ENCODE measurements at places on chromosomes 7 and 10.

- no peak for DNase-seq
Measured at GRCh38 chr7:16805441-16805840, 642 bp upstream of the AGR2 start.

DNA sequence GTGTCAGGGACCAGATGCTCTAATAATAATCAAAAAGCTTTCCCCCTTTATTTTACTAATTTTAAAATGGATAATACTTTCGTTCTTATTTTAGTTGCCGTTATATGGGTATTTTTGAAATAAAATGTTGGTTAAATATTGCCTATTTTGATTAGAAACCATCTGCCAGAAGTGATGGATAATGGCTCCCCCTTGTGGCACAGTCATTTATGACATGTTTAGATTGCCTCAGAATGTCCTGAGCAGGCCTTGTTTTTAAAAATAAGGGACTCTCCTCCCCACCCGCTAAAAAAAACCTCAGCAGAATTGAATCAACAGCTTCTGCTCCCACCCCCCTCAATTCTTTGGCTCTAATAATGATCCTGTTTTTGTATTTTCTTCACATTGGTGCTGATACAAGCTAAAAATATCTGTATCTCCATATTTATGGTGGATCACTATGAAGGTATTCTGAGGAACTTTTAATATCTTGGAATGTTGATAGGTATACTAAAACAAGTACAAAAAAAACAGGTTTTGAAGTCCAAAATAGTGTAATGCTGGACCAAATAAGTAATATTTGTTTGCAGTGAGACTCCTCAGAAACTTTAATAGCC lies 38.8 kb downstream of the TMEM60 start:
- DNase-seq: peak; percentile 55

DNA sequence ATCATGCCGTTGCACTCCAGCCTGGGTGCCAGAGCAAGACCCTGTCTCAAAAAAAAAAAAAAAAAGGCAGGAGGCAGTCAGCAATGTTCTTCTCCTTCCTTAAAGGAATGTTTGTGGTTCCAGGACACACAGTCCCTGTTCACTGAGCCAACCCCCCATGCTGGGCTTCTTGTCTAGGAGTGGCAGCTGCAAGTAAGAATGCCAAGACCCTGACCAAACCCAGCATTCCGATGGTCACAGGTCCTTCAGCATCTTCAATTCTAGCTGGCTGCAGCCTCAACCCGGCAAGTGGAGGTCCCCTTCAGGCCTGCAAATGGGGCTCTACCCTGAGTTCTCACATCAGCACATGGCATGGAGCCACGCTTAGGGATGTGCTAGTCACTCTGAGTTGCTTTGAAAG lies 38.2 kb upstream of the CUX1 start:
- no peak for DNase-seq

DNA sequence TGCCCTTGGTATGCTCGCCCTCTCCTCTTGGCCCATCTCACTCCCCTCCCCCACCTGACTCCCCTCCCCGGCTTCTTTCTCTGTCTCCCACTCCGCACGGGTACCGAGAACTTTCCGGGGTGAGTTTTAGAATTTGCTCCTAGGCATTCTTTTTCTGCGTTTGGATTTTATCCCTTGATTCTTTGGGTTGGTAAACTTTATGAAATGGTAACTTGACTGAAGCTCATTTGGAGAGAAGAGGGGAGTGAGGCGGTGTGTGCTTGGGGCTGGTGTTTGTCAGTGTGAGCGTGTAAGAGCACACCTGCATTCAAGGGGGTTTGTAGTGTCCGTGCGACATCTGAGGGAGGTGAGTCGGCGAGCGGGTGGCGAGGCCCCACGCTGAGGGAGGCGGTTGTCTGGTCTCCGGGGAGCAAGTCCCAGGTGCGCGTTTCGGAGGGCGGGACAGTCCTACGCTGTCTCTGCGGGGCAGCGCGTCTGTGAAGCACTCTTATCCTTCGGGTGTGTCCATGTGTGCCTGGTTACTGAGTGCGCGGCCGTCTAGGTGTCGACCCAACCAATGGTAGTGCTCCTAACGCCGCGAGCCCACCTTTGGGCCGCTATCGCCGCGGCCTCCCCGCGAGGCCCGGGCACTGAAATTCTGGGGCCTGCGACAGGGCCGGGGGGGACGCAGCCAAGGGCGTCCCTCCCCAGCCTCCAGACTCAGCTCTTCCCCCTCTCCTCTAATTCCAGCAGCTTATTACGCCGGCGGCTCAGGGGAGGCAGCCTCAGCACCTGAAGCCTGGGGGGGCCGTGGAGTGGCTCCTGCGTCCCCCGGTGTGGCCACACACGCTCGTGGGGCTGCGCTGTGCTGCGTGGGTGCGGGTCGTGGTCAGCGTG lies 2.6 kb upstream of the ZNF503 start:
- DNase-seq: peak; percentile 81

DNA sequence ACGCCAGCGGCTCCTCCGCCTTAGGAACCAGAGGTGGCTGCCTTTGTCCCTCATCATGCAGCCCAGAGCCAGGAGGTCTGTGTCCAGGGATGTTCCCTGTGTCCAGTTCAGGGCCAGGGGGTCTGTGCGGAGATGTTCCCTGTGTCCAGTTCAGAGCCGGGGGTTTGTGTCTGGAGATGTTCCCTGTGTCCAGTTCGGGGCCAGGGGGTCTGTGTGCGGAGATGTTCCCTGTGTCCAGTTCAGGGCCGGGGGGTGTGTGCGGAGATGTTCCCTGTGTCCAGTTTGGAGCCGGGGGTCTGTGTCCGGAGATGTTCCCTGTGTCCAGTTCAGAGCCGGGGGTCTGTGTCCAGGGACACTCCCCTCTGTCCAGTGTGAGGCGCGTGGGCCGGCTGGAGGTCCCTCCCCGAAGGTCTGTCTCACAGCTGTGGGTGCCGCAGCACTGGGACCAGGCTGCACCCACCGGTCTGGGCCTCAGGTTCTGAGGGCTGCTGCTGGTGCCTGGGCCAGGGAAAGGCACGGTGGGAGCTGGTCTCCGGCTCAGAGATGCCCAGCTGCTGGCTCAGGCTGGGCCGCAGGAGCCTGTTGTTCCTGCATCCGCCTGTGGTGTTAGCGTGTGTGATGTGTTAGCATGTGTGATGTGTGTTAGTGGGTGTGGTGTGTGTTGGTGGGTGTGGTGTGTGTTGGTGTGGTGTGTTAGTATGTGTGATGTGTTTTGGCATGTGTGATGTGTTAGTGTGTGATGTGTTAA lies 67.9 kb upstream of the CFAP46 start:
- no peak for DNase-seq

Data from SW480 (cell line).